Stimulated activated CD8-positive, alpha-beta memory T cell treated with anti-CD3 and anti-CD28 coated beads, Interleukin-15, amount 100 ng/mL, for 1 hour (primary cell): ENCODE measurements at places on chromosomes 6 and 20.

- no peak for DNase-seq
These were observed 65.8 kb upstream of the CCDC167 start for GRCh38 chr6:37565267-37566110.

GRCh38 chr20:35145141-35145564 lies 2.0 kb downstream of the EDEM2 start:
- DNase-seq = no peak

DNA sequence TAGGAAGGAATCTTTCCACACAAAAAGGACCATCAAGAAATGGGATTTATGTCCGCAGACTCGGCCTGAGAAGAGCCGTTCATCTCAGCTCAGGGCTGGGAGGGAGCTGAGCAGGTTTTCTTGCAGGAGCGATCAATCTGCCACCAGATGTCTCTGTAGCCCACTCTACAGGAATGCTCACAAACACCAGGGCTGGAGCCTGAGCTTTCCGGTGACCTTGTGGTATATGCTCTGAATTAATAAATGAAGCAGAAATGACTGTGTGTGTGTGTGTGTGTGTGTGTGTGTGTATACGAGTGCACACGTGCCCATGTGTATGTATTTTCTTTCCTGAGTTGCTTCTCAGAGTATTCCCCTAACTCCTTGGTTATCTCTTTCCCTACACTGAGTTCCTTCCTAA lies 12.0 kb downstream of the CD83 start:
- DNase-seq = no peak

DNA sequence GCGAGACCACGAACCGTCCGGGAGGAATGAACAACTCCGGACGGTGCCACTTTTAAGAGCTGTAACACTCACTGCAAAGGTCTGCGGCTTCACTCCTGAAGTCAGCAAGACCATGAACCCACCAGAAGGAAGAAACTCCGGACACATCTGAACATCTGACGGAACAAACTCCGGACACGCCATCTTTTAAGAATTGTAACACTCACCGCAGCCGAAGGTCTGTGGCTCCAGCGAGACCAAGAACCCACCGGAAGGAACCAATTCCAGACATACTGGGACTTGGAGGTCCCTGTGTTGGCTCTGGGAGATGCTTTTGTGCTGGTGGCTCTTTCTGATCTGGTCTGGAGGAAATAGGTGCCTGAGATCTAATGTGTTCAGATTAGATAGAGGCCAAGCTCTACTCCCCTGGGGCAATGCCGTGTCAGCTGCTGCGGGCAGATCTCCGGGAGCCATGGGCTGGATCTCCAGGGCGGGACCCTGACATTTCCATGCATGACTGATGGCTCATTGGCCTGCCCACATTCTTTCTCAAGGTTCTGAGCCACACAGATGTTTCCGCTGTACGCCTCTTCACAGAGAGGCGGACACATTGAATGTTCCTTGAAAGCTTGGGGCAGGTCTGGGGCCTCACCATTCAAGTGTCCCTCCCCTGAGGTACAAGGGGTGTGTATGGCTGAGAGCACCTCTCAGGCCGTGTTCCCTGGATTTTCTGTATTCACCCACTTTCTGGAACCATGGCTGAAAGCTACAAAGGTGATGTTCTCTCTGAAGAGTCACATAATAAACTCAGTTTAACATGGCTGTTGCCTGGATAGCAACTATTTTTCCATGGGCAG lies 29.3 kb downstream of the GMPR start:
- DNase-seq = no peak

GRCh38 chr6:74357321-74357720 lies 661.3 kb downstream of the CD109 start:
- DNase-seq = no peak

DNA sequence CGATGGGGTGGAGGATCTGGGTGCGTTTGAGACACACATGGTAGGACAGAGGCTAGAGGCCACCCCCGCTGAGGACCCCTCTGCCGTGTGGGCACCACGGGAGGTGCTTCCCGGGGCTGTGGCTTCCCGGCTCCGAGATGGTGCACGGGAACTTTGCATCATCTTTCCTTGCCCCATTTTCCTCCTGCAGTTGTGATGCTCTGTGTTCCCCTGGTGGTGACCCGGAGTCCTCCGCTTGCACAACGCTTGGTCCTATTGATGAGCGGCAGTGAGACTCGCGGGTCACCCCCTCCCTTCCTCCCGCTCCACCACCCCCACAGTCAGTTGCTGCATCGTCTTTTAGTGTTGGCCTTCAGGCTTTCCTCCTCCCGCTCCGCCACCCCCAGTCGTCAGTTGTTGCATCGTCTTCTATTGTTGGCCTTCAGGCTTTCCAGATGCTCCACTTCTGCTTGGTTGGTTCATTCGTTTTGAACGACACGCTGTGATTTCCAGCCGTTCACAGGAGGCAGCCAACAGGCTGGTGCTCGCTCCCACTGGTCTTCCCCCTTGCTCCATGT lies 37.3 kb downstream of the PYGB start:
- no peak for DNase-seq

DNA sequence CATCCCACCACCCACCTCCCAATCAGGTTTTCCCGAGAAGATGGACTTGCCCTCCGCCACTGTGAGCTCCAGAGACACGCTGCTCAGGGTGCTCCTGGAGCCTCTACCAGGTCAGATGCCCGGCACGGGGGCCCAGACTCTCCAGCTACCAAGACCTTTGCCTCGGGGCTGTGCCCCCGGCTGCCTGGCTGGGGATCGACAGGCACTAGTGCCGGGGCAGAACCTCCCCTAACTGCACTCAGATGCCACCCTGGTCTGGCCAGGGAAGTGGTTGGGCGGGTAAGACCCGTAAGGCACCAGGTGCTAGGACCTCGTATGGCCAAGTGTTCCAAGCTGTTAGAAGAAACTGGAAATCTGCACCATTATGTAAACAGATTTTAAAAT lies 100.7 kb downstream of the ASXL1 start:
- no peak for DNase-seq

- DNase-seq = no peak
These were observed 4.4 kb upstream of the CST3 start for GRCh38 chr20:23641936-23642751.

- peak; percentile 40 for DNase-seq
These were observed 527 bp downstream of the TOMM34 start for GRCh38 chr20:44959638-44960102.

GRCh38 chr6:131657630-131658111 lies 20.6 kb downstream of the ENPP3 start:
- DNase-seq = no peak

GRCh38 chr20:13035399-13036152 lies 26.8 kb downstream of the SPTLC3 start:
- no peak for DNase-seq

GRCh38 chr20:39190666-39191570 lies 228.8 kb downstream of the DHX35 start:
- no peak for DNase-seq

DNA sequence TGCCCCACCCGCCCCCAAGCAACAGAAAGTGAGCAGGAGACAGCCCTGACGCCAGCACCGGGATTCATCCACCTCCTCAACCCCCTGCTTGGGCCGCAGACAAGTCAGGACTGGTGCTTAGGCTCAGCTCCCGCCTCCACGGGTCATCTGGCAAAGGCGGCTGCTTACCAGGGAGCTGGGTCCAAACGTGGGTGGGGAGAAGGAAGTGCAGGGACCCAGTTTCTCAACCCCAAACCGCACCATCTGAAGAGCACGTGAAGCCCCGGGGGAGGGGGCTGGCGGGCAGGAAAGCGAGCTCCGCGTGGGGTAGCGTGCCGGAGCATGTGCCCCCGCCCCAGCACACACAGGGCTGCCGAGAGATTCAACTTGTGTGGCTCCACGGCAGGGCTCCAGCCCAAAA lies 87.2 kb downstream of the BMP7 start:
- DNase-seq = no peak

DNA sequence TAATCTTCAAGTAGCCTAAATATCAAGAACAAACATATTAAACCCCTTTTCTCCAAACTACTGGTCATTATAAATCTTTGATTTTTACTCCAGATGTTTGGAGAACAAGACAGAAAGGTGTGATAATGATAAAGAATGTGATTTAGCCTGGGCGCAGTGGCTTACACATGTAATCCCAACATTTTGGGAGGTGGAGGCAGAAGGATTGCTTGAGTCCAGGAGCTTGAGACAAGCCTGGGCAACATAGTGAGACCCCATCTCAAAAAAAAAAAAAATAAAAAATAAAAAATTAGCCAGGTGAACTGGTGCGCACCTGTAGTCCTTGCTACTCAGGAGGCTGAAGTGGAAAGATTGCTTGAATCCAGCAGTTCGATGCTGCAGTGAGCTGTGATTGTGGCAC lies 35.1 kb upstream of the FUCA2 start:
- DNase-seq = no peak

GRCh38 chr6:46491201-46491627 lies at the start of gene RCAN2:
TSS of gene RCAN2 (minus strand) at chr6:46491449.
- no peak for DNase-seq

GRCh38 chr6:162817196-162817595 lies 89.4 kb downstream of the PACRG start:
- no peak for DNase-seq

- DNase-seq = no peak
These were observed 456.9 kb upstream of the JAG1 start for GRCh38 chr20:11130554-11131166.
